ENCODE measurements at places on chromosomes 16 and 17.
A peak's percentile ranks its signal among the peaks of the same experiment; 100 is the strongest.

GRCh38 chr16:86625821-86626220 lies 47.5 kb downstream of the FOXL1 start:
- ATAC-seq, result no peak
- no peaks in the 10 kb centered on the region for H3K36me3 ChIP-seq
- no peak overlapping the region for H3K27ac ChIP-seq

DNA sequence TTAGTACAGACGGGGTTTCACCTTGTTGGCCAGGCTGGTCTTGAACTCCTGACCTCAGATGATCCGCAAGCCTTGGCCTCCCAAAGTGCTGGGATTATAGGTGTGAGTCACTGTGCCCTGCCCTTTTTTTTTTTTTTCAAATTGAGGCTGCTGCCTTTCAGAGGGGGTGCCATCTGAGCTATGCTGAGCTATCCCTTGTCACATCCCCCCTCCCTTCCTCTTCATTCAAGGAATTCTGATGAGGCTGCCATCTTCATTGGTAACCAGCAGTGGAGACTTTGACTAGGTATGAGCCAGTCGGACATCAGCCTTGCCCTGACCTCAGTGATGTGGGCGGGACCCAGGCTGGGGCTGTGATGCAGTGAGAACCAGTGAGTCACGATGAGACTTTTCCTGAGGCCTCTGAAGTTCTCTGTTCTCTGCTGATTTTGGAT lies 24.4 kb upstream of the GPT2 start:
- H3K27me3 ChIP-seq, result no peaks in the 10 kb centered on the region
- no peaks in the 10 kb centered on the region for H3K36me3 ChIP-seq
- H3K27ac ChIP-seq, result peak overlapping the region; percentile 67
- peak; percentile 92 for ATAC-seq
- peaks cover 18% of the 10 kb centered on the region for H3K4me1 ChIP-seq

DNA sequence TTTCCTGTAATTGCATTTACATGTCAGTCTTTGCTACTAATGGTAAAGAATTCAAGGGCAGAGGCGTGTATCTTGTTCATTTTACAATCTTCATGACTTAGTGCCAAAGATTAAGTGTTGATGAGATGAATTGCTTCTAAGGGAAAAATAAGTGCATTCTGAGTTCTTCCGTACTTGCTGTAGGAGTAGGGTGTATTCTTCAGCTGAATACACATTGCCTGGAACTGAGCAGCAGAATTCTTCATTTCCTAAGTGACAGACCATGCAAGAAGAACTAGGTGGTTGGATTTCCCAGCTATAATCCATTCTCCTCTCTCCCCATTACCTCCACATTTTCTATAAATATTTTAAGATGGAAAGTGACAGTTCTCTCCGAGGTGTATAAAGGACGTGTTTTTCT lies 104.8 kb downstream of the CACNG3 start:
- H3K36me3 ChIP-seq, result no peaks in the 10 kb centered on the region
- no peaks in the 10 kb centered on the region for H3K4me1 ChIP-seq
- no peak overlapping the region for H3K27ac ChIP-seq

DNA sequence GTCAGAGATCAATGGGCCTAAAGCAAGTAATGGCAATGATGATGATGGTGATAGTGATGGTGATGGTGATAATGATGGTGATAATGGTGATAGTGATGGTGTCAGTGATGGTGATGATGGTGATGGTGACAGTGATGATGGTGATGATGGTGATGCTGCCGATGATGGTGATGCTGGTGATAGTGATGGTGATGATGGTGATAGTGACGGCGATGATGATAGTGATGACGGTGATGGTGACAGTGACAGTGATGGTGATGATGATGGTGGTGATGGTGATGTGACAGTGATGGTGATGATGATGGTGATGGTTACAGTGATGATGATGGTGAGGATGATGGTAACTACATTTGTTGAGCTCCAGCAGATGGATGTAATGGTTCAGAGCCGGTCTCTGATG lies 30.8 kb upstream of the OR4D1 start:
- ATAC-seq, result no peak
- peaks cover 12% of the 10 kb centered on the region for H3K27me3 ChIP-seq
- no peaks in the 10 kb centered on the region for H3K4me1 ChIP-seq
- no peak overlapping the region for H3K27ac ChIP-seq

DNA sequence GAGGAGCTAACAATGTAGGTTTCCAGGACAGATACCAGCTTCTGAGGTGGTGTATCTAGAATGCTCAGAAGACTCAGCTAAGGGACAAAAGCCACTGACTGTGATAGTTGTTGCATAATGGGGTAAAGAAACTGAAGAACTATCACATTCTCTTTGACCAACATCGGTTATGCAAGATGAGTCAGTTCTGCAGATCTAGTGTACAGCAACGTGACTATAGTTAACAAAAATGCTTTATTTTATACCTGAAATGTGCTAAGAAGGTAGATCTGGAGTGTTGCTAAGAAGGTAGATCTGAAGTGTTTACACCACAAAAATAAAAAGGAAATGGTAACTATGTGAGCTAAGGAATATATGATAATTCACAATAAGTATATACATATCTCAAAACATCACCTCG lies 2.5 kb downstream of the KRTAP9-6 start:
- peaks cover 15% of the 10 kb centered on the region for H3K27me3 ChIP-seq
- peaks cover 5% of the 10 kb centered on the region for H3K4me1 ChIP-seq
- H3K36me3 ChIP-seq, result no peaks in the 10 kb centered on the region
- ATAC-seq, result no peak

GRCh38 chr17:27354051-27354490 lies 60.2 kb downstream of the WSB1 start:
- H3K4me1 ChIP-seq, result peaks cover 6% of the 10 kb centered on the region
- H3K36me3 ChIP-seq, result no peaks in the 10 kb centered on the region
- H3K27me3 ChIP-seq, result no peaks in the 10 kb centered on the region
- H3K4me3 ChIP-seq, result peak overlapping the region; percentile 62
